Left ventricle myocardium inferior (tissue), 1 donor: ENCODE measurements at places on chromosomes 7 and 10. TPM values are rescaled to one million over a fixed set of nuclear protein-coding genes. Genes with fewer than 3 reads are reported as not detected.

DNA sequence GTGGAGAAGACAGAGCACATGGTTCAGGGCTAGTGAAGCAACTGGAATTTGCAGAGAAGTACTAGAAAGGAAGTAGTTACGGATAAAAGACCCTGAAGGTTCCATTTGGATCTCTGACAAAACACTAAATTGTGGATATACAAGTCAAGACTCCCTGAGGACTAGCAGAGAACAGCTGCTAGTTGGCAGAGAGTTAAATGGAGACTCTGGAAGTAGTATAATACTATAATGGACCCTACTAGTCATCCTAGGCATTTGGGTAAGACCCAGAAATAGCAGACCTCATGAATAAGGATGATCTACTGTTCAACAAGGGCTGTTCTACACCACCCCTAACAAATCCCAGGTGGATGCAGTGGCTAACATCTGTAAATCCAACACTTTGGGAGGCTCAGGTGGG lies 19.1 kb downstream of the MCMBP start:
- no peak for DNase-seq

The ZNF107 gene
- 1.4 TPM for total RNA-seq

DNA sequence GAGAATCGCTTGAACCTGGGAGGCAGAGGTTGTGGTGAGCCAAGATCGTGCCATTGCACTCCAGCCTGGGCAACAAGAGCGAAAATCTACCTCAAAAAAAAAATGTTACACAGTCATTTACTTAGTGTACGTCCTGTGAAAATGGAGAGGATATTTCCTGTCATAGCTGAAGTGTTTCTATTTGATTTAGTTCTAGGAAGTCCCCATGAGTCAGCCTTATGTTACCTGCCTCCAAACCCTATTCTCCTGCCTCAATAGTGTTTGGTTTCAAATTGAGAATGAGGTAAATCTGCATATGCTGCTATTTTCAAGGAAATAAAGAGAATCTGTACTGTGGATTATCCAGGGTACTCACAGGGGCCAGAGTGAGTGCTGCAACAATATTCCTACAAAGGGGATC lies 1284.5 kb upstream of the AUTS2 start:
- no peak for DNase-seq

The SFTPA1 gene
- total RNA-seq = not detected

- DNase-seq = no peak
Observed at GRCh38 chr7:120272261-120272660, 714 bp upstream of the KCND2 start.

The PTPRE gene
- total RNA-seq = 13.8 TPM

- DNase-seq = no peak
Observed at GRCh38 chr7:28260969-28261368, 80.4 kb upstream of the JAZF1 start.

The PKD2L1 gene
- total RNA-seq = not detected

- no peak for DNase-seq
Observed at GRCh38 chr7:119861385-119861784, 411.6 kb upstream of the KCND2 start.

DNA sequence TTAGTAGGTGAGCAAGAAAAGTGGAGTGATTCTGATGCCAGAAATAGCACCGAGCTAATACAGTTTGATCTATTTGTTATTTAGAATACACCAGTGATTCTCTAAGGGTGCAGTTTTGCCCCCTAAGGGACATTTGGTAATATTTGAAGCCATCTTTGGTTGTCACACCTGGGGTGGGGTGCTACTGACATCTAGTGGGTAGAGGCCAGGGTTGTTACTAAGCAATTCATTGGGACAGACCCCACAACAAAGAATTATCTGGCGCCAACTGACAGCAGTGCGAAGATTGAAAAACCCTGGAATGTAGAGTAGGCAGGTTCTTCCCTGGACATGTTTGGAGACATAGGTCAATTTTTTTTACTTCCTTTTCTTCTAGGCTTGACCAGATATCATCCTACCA lies 14.6 kb downstream of the PALS2 start:
- no peak for DNase-seq

The RET gene
- 0.60 TPM for total RNA-seq

The FKBP6 gene
- total RNA-seq = not detected

DNA sequence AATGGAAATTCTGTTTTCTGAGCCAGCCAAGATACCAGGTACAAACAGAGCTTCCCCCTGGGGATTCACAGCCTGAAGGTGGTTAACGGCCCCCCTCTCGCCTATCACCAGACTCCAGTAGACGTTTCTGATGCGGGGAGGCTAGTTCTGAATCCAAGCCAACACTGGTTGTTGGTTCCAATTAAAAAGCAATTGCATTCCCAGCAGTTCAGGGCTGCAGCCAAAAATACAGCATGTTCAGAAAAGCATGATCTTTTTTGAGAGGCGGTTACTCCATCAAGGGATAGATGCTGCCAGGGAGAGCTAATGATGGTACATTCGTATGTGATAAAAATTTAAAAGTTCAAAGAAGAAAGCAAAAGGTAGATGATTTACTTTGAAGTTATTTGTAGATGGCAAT lies 481.0 kb downstream of the GALNT17 start:
- DNase-seq = peak; percentile 18

The PDE6C gene
- not detected for total RNA-seq

GRCh38 chr10:75987616-75988015 lies 556.2 kb downstream of the LRMDA start:
- no peak for DNase-seq

DNA sequence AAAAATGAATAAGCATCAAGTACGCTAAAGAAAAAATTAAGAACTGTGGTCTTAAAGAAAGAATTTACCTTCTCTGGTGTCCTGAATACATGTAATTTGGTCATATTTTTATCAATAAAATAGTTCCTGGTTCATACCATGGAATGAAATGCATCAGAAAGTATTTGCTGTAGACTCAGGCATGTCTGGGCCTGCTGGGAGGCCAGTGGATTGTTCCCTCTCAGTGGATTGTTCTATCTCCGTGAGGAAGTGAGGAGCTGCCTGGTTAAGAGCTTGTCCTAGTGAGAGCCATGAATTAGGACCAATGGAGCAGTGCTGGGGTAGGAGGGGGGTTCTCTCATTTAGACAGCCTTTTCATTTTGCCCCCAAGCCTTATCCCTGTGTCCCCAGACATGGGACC lies 211.7 kb upstream of the HABP2 start:
- no peak for DNase-seq

- DNase-seq = no peak
Observed at GRCh38 chr10:75250934-75251333, 15.2 kb upstream of the COMTD1 start.

The ADRA2A gene
- 0.27 TPM for total RNA-seq

- no peak for DNase-seq
Observed at GRCh38 chr10:30436671-30437030, 2.7 kb downstream of the MAP3K8 start.

The CHAT gene
- not detected for total RNA-seq

GRCh38 chr7:120554960-120555571 lies 282.1 kb downstream of the KCND2 start:
- DNase-seq = no peak

GRCh38 chr10:44422570-44423101 lies 37.7 kb upstream of the CXCL12 start:
- DNase-seq = no peak

DNA sequence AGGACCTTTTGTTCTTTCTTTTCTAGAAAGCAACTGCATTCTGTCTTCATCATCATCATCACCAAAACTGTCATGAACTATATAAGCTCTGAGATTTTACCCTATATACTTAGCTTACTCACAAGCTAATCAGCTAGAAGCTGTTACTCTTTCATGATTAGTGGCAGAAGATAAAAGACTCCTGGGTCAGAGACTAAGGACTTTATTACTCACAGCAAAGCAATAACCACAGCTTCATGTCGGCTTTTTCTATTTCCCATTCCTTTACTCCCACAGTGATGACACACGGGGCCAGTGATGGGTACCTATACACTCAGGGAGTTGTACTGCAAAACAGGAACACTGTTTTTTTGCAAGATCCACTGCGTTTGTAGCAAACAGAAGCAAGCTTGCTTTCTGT lies 8.4 kb upstream of the C10orf88 start:
- DNase-seq = no peak

DNA sequence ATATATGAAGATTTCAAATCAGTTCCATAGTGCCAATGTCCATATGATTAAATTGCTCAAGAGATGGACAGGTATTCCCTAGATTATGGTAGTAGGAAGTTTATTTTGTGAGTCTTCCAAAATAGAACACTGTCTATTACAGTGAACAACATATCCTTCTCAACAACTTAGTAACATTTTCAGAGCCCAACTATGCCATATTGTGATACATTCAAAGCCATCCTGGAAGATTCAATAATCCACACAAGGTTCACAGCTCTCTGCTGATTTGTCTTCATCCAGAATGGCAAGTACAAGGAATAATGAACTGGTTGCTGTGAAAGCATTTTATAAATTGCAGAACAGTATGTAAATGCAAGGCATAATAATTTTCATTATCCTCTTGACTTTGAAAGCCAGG lies 213.9 kb downstream of the CHRM2 start:
- DNase-seq = no peak

- DNase-seq = no peak
Observed at GRCh38 chr7:138755331-138755747, 42.5 kb upstream of the TMEM213 start.

The GIMAP7 gene
- 16.8 TPM for total RNA-seq

- DNase-seq = no peak
Observed at GRCh38 chr10:48554246-48554645, 50.6 kb downstream of the ARHGAP22 start.

DNA sequence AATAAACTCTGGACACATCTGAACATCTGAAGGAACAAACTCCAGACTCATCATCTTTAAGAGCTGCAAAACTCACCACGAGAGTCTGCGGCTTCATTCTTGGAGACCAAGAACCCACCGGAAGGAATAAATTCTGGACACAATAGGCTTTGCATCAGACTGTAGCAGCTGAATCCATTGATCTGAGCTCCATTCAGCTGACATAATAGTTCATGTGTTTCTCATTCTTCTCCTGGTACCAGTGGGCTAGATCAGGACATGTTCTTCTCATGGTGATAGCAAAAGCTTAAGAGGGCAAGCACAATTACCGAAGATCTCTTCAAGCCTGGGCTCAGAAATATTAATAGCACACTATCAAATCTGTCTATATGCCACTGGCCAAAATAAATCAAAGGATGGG lies 20.5 kb upstream of the GNAI1 start:
- DNase-seq = no peak

The PON3 gene
- 0.69 TPM for total RNA-seq

DNA sequence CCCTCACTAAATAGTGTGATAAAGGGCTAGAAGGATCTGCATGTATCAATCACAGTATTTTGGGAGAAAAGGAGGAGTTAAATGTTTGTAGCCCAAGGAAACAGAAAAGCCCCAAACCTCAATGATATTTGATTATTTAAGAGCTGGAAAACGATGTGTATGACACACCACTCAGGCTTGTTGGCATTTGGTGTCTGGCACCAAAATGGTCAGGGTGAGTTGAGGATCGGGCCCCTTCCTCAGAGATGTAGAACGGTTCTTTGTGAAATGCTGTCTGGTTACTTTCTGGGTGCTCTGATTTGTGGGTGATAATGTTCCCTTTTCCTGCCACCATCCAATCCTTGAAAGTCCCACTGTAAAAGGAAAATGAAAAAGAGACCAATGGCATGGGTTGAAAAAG lies 113.7 kb downstream of the CCDC3 start:
- DNase-seq = no peak

The GJD4 gene
- total RNA-seq = not detected

- no peak for DNase-seq
Observed at GRCh38 chr10:114095559-114096337, 52.1 kb downstream of the ADRB1 start.

DNA sequence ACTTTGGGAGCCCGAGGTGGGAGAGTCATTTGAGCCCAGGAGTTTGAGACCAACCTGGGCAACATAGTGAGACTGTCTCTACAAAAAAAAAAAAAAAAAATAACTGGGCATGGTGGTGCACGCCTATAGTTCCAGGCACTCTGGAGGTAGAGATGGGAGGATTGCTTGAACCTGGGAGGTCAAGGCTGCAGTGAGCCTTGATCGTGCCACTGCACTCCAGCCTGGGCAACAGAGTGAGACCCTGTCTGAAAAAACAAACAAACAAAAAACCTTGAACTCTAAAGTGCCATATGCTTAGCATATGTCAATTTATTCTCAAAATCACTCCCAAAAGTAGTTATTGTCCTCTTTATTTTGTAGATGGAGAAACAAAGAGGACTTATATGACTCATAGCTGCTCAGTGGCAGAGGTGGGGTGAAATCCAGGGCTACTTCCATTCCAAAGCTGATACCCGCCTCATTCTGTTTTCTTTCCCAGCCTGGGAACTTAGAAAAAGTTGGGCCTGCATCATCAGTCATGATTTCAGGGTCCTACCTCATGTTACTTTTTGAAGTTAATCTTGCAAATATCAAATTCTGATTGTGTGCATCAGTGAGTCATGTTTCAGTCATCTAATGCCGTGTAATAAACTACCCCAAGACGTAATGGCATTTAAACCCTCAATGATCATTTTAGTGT lies 13.3 kb downstream of the DHTKD1 start:
- DNase-seq = no peak
